ENCODE measurements at places on chromosomes 16 and 17.

GRCh38 chr17:69430488-69430887, 16.0 kb downstream of the MAP2K6 start:
- no peak for DNase-seq

DNA sequence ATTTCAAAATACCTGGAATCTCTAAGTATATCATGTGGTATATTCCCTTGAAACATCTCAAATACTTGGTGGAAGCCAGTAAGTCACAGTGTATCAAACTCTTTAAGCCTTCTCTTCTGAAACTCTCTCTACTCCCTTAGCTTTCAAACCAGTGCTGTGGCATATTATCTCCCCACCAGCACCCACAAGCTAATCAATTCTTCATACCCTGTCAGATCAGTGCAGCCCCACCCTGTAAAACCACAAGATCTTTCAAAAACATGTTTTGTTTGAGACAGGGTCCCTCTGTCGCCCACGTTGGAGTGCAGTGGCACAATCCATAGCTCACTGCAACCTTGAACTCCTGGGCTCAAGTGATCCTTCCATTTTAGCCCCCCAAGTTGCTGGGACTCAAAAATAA, 91.6 kb upstream of the C17orf78 start:
- DNase-seq = no peak

GRCh38 chr17:51908841-51909537, 249.5 kb downstream of the CA10 start:
- no peak for DNase-seq

DNA sequence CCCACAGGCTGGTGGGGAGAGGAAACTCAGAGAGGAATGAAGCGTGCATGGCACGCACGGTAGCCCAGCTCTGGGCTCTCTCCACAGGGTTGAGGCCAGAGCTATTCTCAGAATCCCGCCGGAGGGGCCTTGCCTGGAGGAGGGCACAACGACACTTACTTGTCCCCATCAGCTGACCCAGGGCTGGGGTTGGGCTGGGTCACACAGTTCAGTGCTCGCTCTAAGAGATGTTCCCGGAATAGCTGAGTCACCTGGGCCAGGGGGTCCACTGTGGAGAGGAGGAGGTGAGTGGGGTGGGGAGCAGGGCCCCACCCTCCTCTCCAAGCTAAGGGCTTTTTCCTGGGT, 21.8 kb downstream of the SREBF1 start:
- DNase-seq = no peak

GRCh38 chr16:89693931-89694783, 7.3 kb downstream of the SPATA2L start:
- DNase-seq = no peak

DNA sequence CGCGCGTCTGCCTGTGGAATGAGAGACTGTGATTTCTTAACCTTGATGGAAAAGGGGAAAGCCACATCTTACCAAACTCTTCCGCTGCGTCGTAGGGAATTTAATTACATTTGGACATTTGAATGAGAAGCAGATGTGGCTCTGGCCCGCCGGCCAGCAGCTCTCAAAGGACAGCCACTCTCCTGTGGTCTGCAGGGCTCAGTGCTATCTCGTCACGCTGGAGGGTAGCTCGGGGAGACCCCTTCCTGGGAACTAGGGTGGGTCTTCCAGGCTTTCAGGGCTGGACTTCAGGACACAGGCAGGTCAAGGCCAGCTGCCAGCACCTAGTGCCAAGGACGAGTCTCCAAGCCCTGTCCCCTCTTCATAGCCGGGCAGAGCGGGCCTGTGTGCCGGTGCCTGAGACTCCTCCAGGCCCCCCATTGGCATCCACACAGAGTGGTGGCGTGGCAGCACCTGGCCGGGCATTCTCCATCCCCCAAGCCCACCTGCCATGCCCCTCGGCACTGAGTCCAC, 15.9 kb upstream of the TBX2 start:
- no peak for DNase-seq

DNA sequence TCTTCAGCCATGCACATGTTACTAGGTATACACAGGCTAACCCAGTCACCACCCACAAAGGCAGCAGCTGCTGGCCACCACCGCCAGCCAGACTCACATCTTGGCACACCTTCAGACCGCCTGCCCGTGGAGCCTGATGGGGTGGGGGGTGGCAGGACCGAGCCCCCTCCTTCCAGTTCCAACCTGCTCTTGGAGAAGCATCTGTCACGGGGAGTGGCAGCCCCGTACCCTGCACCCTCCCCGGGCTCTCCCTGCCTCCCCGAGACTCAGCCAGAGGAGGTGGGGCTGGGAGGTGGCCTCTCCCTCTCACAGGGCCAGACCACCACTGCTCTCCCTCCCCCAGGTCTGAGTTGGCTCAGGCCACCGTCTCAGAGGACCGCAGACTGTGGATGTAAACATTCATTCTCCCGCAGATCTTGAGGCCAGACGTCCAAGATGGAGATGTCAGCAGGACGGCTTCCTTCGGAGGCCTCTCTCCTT, 11.3 kb upstream of the RBFOX3 start:
- peak; percentile 11 for DNase-seq

DNA sequence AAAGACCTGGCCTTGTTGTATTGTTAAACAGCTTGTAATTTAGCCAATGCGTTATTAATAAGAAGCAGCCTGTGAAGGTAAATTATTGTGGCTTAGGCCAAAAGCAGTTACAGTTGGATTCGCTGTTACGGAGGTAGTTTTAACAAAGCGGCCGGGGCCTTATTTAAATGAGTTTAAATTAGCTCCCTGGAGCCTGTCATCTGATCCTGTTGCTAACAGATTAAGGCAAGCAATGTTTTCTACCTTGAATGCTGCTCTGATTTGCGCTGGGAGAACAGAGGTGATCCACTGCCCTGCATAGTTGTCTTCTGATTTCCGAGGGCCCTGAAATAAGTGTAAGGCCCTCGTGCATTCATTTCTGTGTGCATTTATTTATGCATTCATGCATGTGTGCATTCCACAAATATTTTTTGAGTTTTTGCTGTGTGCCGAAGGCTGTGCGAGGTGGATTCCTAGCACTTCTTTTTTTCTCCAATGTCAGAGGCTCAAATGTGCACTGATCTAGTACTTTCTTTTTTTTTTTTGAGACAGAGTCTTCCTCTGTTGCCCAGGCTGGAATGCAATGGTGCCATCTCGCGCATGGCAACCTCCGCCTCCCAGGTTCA, 10.9 kb downstream of the SEC14L5 start:
- DNase-seq = no peak

GRCh38 chr17:28812748-28813377, 29.7 kb downstream of the FAM222B start:
- DNase-seq = no peak

GRCh38 chr16:67499106-67499505, 15.8 kb upstream of the AGRP start:
- no peak for DNase-seq

DNA sequence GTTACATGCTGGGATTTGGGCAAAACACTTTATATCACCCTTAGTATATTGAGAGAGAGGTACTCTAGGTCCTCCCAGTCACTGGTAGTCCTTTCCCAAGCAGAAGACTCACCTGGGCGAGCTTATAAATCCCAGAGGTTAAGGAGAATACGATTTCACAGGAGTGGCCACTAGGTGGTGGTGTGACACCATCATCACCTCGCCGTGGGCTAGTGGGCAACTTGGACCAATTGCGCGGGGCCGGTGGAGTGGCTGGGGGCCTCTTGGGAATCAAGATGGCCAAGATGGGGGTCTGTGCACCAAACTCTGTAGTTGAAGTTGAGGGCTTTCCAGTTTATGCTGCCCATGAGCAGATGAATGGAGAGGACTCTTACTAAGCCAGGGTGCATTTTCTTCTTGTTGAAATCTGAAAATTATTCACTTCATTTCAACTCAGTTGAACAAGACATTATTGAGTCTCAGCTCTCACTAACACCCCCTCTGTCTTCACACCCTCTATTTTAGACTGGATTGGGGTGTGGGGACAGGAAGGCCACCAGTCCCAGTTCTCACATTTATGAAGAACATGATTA, 38.2 kb upstream of the PIRT start:
- peak; percentile 72 for DNase-seq

- DNase-seq = no peak
These were observed 42.9 kb downstream of the HS3ST4 start for GRCh38 chr16:25734430-25735385.

DNA sequence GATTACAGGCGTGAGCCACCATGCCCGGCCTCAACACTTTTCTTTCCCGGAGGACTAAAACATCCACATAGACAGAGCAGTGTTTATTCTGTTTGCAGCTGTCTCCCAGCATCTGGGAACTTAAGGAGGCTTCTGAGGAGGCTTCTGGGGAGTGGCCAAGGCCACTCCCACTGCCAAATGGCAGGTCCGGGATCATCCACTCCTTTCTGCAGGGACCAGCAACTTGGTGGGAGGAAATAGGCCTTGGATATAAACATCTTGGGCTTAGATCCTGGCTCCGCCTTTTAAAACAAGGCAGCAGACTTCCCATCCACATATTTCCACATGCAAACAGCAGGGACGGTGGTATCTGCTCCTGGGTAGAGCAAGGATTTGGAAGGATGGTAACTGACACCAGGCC, 14.1 kb upstream of the SPATA32 start:
- no peak for DNase-seq

GRCh38 chr17:68541816-68542215, 29.6 kb downstream of the PRKAR1A start:
- no peak for DNase-seq

DNA sequence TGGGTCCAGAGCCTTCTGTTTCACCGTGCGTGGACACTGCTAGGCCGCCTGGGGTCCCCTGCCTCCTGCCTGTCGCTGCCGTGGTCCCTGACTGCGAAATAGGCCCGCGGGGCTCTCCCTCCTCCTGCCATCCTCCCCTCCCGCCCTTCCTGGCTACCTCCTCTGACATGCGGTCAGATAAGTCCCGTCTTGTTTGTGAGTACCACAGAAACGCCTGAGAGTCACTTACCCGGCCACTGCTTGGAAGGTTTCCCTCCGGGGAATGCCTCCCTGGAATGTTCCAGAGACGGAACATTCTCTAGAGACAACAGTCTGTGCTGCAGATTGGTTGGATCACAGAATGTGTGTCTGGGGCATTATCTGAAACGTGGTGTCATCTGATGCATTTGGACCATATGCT, 22.7 kb downstream of the CIBAR2 start:
- no peak for DNase-seq

GRCh38 chr16:2425008-2425518, 4.2 kb upstream of the CCNF start:
- DNase-seq = no peak

- no peak for DNase-seq
These were observed 56.2 kb downstream of the RPH3AL start for GRCh38 chr17:296379-296778.

Data from iPS-NIHi11 (cell line).